Amygdala (tissue), 56 donors: ENCODE measurements at places on chromosomes 3 and 15.

- DNase-seq: peak; percentile 21
These were observed 11.1 kb downstream of the ARNT2 start for GRCh38 chr15:80415358-80415670.

DNA sequence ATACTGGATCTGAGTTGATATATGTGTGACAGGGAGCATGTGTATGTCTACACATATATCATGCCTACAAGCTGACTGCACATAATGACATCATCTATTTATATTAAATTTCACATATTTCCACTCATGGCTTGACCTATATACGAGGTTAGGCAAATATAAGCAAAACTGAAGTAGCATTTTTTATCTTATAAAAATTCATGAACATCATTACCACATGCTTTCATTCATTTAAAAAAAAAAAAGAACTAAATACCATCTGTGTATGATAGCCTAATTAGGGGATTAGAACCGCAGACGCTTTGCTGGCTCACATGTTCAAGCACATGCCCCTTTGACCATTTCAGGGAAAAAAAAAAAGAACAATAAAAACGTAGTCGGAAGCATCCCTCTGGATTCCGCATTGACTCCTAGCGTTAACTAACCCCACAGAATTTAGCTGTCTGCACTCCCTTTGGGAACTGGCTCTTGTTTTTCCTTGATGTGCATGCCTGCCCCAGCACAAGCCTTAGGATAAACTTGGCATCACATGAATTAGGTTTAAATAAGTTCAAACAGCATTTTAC is 888.4 kb downstream of the ROBO1 start:
- no peak for DNase-seq

DNA sequence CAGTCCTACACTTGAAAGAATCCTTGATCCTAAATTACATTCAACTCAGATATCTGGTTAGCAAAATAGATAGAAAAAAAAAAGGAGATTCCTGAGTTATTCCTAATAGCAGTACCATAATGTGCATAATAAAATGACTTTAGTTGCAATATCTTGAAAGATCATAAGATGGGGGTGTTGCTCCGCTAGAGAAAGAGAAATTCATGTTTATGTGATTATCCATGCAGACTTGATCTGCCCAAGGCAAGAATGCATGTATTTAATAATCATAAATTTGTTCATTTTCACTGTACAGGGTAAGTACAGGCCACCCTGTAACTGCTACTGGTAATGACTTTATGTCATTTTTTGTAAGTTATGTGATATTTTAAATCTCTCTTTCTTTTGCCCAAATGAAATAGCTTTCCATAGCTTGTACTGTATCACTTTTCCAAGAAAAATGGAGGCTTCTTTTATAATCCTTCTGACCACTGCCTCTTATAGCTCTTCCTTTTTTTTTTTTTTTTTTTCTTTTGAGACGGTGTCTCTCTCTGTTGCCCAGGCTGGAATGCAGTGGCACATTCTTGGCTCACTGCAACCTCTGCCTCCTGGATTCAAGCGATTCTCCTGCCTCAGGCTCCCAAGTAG is 84.6 kb downstream of the HCN4 start:
- no peak for DNase-seq

DNA sequence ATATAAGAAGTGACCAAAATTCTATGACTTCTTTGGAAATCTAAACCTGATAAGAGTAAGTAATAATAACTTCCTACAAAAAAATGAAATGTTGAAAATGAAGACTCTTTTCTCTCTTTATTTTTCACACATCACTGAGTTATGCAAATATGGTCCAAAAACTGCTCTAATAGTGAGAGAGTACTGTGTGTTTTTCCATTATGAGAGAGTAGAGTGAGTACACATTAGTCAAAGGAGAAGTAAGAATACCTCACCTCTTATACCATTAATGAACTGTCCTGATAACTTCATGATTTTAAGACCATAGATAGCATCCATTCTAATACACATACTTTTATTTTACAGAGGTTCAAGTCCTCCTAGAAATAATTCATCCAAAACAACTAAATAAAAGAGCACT is 1310.2 kb downstream of the SI start:
- DNase-seq: no peak
